ENCODE measurements at places on chromosomes 12 and 14. TPM values are rescaled to one million over a fixed set of nuclear protein-coding genes. Genes with fewer than 3 reads are reported as not detected.

Gene B4GALNT1
- 13.9 TPM for total RNA-seq

Gene FGF23
- total RNA-seq: not detected

Gene PLEKHD1
- not detected for total RNA-seq

Gene FAM90A1
- total RNA-seq: 0.43 TPM

Gene ADGRD1
- 0.89 TPM for total RNA-seq

Gene ORMDL2
- total RNA-seq: 12.0 TPM

Gene TAS2R46
- not detected for total RNA-seq

Gene TMEM229B
- total RNA-seq: 5.9 TPM

Gene FOXM1
- 30.9 TPM for total RNA-seq

Gene CCND2
- not detected for total RNA-seq

Gene HOMEZ
- 0.76 TPM for total RNA-seq

Gene NUDT14
- total RNA-seq: 18.7 TPM

Gene LPAR5
- 0.03 TPM for total RNA-seq

Gene SALL2
- total RNA-seq: 0.81 TPM

Gene DEGS2
- not detected for total RNA-seq

Gene RAD9B
- total RNA-seq: 2.0 TPM

Gene USP44
- 0.27 TPM for total RNA-seq

Gene CFAP73
- total RNA-seq: not detected

Gene PRH1
- 13.1 TPM for total RNA-seq

Gene SMCO2
- not detected for total RNA-seq

Gene FSCB
- total RNA-seq: not detected

Gene LBHD2
- not detected for total RNA-seq

Gene CATSPERB
- total RNA-seq: not detected

Gene APEX1
- 145 TPM for total RNA-seq

Gene OR11H7
- not detected for total RNA-seq

Gene GPR137C
- 0.81 TPM for total RNA-seq

Data from MG63 (cell line).